Right renal cortex interstitium (tissue), 3 donors: ENCODE measurements at places on chromosomes 5 and 9. TPM values are rescaled to one million over a fixed set of nuclear protein-coding genes. Genes with fewer than 3 reads are reported as not detected.

GRCh38 chr5:167699432-167699831, 592.0 kb upstream of the WWC1 start:
- DNase-seq, result no peak

- DNase-seq, result no peak
Measured at GRCh38 chr5:82511134-82511533, 233.0 kb upstream of the RPS23 start.

GRCh38 chr9:99356512-99356971, 134.5 kb downstream of the SEC61B start:
- no peak for DNase-seq

DNA sequence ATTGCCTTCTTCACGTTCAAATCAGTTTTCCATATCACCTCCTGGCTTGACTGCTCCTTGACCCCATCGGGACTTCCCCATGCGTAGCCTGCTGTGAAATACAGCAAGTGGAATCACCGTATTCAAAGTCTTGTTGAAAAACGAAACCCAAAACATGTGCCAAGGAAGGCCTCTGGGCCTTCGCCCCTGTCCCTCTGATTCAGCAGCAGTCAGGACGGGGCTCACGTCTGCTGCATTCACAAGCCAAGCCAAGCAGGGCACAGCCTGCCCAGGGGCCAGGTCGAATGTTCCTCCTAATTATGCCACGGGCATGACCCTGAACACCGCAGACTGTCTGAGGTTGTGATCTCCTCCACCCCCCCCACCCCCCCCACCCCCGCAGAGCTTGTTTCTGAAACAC, 960 bp upstream of the CTNND2 start:
- no peak for DNase-seq

GRCh38 chr9:16214677-16215352, 655.7 kb downstream of the BNC2 start:
- no peak for DNase-seq

RGMB gene
- polyA plus RNA-seq, result 15.1 TPM

DNA sequence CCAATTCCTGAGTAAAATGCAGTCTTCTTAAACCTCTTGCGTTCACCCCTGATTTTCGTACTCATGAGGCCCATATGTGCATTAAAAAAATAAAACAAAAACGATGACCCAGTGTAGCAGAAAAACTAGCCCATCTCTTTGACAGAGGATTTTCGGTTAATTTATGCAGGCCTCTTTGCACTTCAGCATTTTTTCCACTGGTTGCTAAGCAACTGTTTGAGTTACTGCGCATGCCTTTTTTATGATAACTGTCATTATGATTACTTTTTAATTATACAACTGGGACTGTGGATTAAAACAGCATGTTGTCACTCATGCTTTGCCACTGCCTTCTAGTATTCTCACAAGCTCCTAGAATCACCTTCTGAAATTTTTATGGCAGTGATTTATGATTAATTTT, 165.0 kb downstream of the SMARCA2 start:
- no peak for DNase-seq

DNA sequence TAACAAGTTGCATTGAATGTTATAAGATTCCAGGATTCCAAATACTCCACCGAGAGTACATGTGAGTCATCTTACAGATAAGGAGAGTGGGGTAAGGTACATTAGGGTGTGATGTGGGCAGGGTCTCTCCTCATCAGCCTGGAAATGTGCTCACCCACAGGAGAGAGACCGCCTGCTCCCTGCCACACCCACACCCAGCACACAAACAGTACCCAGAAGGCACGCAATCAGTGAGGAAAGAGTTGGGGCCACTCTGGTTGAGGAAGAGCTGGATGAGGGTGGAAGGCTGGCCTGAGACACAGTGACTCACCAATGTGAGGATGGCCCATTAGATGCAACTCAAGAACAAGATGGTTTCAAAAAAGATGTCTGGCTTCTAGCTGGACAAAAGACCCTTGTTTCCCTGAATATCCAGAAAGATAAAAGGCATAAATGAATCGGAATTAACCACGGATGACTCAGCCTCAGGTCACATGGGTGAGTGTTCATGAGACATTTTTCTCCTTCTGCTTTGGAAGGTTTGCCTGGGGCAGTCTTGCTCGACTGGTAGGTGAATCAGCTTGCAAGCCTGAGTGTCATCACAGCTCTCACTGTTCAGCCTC, 51.1 kb upstream of the LHFPL2 start:
- no peak for DNase-seq

GRCh38 chr9:122370869-122371755, at the start of gene PTGS1:
Gene PTGS1 (plus strand): TSS chr9:122371024. CDS start chr9:122371085, 61 bp downstream.
- no peak for DNase-seq

GRCh38 chr5:54385994-54386393, 69.5 kb upstream of the HSPB3 start:
- DNase-seq, result no peak

GRCh38 chr5:175747539-175748060, 89.7 kb downstream of the HRH2 start:
- no peak for DNase-seq

DNA sequence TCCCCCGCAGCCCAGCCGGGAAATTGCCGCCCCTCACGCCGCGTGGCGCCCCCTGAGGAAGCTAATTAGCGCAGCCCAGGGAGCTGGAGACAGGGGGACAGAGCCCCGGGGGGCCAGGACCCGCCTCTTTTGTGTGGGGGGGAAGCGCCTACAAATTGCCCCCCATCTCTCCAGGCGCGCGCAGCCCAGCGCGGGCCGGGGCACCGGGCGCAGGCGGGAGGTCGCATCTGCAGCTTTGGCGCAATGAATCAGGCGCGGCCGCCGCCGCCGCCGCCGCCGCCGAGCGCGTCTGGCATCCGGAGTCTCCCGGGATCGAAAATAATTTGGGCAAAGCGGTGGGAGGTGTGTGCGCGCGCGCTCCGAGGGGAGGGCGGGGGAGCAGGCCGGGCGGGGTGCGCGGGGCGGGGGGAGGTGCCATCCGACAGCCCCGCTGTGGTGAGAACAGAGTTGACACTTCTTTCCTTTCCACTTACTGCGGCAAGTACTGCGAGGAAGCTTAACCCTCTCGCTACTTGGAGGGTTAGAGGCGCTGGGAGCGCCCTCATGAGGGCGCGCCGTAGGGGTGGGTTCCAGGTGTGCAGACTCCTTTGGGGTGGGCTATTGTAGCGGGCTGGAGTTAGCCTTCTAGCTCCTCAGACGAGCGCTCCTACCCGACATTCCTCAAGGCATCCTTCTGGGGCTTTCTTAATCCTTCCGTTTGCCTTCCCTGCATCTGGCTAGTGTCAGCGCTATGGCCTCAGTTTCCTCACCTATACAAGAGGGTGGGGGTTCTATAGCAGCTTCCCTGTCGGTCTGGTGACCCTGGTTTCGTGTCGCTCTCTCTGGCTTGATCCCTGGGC, 63.1 kb downstream of the CXXC5 start:
- no peak for DNase-seq

IL13 gene
- polyA plus RNA-seq, result not detected

SPATA31C1 gene
- polyA plus RNA-seq, result 0.65 TPM

COL15A1 gene
- polyA plus RNA-seq, result 29.8 TPM

DNA sequence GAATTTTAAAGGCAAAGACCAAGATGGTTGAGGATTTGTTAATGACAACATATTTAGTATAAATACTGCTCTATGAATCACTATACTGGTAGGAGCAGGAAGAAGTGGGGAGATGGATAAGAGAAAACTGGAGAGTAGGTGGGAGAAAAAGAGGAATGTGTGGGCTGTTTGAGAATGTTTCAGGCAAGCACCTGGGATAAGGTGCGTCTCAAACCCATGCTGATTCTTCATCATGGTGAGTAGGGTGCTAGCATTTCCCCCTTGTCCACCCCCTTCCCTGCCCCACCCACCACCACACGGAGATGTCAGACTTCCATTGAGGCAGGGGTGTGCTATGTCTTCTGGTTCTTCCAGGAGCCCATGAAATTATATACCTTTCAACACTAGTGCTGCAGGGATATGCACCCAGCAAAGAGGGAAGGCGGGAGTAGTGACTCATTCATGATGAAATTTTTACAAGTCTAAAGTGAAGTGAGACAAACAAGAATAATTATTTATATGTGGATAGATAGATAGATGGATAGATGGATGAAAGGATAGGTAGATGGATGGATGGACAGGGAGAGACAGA, 54.3 kb downstream of the MTX3 start:
- no peak for DNase-seq
